Activated CD8-positive, alpha-beta T cell treated with anti-CD3 and anti-CD28 coated beads for 36 hours (primary cell): ENCODE measurements at places on chromosomes 2 and 18. TPM values are rescaled to one million over a fixed set of nuclear protein-coding genes. Genes with fewer than 3 reads are reported as not detected.
A peak's percentile ranks its signal among the peaks of the same experiment; 100 is the strongest.

CNRIP1 gene
- not detected for total RNA-seq

CYBRD1 gene
- 0.79 TPM for total RNA-seq

GKN1 gene
- not detected for total RNA-seq

GRCh38 chr18:48009116-48009745 is 78.8 kb upstream of the SMAD2 start:
- DNase-seq, result no peak

DNA sequence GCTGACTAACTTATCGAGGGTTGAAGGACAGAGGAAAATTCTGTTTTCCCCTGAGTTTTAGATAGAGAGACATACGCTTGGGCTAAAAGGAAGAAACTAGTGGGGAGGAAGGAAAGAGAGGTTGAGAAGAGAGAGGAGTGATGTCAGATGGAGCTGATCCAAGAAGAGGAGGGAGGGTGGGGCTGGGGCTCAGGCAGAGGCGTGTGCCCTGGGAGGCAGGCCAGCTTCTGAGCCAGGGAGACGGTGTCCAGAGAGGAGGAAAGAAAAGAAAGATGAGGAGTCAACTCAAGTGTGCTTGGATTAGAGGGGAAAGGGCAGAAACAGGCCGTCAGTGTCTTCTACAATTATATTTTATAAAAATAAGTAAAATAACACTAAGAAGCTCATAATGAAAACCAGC is 56.2 kb downstream of the EMILIN2 start:
- DNase-seq, result no peak

- no peak for DNase-seq
These were observed 182.9 kb downstream of the PRKCE start for GRCh38 chr2:45834372-45834771.

GRCh38 chr2:37907501-37908225 is 17.4 kb upstream of the RMDN2 start:
- DNase-seq, result no peak

DNA sequence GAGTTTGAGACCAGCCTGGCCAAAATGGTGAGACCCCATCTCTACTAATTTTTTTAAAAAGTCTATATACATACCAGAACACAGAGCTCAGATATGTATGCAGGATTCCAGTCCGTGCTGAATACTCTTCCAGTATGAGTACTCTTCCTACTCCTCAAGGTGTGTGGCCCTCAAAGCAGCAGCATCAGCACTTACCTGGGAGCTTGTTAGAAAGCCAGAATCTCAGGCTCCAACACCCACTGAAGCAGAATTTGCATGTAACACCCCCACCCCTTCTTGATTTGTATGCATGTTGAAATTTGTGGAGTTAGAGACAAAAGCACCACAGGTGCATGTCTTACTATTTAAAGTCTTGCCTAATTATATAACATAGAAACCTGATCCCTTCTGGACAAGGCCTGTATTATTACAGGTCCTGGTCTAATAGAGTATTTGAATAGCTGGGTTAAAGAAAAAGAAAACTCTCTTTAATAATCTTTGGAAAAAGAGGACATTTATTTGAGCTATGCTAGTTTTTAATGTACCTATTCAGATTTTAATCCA is 50.3 kb upstream of the NFE2L2 start:
- DNase-seq, result no peak

DNA sequence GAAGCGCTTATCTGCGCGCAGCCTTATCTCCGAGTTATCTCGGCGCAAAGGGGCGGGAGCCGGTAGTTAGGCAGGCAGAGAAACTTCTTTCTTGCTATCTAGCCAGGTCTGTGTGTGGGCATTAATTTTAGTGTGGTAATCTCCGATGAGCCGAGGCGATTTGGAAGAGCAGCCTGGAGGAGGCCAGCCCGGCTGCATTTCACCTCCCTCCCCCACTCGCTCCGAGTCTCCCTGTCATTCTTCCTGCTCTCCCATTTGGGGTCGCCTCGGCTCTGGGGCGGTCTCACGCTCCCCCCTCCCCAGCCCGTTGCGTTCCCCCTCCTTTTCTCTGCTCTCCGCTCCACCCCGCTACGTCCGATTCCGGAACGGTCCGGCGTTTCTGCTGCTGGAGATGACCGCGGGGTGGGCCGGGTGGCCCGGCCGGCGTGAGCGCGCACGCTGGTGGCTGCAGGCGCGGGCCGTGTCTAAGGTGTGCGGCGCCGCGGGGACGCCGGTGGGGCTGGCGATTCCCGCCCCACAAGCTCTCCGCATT is 566 bp downstream of the GATA6 start:
- DNase-seq, result peak; percentile 35

DNA sequence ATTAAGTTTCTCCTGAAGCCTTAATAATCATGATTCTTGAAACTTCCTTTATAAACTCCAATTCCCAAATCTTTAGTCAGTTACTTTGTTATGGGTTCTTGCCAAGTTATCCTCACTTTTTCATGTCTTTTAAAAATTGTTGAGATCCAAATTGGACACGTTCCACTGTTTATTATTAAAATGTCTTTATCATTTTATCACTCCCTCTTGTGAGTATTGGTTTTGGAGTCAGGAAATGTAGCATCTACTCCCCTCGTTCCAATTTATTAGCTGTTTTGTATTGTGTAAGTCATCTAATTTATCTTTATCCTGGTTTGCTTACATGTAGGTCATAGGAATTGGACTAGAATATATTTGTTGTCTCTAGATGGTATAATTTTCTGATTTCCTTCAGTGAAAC is 213.1 kb upstream of the SLC39A10 start:
- DNase-seq, result no peak

DNA sequence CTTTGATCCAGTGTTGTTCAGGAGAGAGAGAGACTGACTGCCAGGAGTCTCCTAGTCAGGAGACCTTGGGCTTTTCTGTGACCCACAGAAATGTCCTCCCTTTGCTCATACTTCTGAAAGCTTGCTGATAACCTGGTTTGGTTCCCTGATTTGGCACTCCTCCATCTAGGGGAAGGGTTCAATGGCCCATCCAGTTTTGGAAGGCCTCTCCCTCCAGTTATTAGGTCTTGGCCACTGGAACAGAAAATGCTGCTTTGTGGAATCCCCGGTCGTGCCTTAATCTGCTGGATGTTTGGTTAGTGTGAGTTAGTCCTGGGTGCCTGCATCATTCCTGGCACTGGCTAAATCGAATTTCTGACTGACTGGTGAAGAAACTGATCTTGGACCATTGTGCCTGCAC is 35.7 kb downstream of the KDM3A start:
- no peak for DNase-seq
